ENCODE measurements at places on chromosomes 7 and 10. TPM values are rescaled to one million over a fixed set of nuclear protein-coding genes. Genes with fewer than 3 reads are reported as not detected.

AEBP1 gene
- polyA plus RNA-seq = 24.1 TPM

GRID2IP gene
- polyA plus RNA-seq = not detected

DNA sequence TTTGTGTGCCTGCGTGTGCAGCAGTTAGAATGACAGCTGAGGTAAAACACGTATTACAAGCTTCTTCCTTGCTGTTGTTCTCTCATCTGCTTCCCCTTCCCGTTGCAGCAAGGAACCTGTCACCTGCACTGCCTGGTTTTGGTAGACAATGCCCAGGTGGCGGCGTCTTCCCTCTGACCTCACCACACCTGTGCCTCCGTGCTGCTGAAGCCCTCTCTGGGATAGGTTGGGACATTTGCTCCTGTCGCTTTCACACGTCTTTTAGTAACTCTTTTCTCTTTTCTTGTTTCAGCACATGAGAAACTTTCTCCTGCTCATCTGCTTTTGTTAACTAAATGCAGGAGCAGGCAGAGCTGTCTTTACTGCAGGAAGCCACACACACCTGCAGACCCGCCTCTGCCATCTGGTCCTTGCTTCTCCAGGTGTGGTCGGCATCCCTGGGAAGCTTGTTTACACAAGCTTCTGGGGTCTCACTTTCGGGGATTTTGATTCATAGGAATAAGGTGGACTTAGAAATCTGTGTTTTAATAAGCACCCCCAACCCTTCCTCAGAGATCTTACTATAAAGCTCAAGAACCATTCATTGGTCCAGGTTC, 60.7 kb upstream of the EXOC6 start:
- no peak for DNase-seq

CCDC3 gene
- polyA plus RNA-seq = 0.36 TPM

IKZF1 gene
- polyA plus RNA-seq = not detected

- peak; percentile 54 for DNase-seq
Observed at GRCh38 chr10:21534604-21535493, 817 bp downstream of the MLLT10 start.

DNA sequence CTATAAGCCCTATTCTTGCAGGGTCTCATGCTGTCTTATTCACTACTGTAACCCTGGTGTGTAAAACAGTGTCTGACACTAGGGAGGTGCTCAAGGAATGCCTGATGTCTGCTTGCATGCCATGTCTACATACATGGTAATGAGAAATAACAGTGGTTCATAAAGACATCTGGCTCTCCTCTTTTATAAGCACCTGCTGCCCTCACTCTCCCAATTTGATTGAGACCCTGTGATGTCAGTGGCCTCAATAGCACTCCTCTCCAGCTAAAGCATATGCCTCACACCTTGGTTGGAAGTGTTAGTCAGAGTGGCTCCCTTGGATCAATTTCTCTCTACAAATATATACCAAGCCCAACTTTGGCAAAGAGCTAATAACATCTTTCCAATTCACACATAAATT, 30.6 kb downstream of the ANK3 start:
- DNase-seq = no peak

SYCE1 gene
- polyA plus RNA-seq = 0.41 TPM

DNA sequence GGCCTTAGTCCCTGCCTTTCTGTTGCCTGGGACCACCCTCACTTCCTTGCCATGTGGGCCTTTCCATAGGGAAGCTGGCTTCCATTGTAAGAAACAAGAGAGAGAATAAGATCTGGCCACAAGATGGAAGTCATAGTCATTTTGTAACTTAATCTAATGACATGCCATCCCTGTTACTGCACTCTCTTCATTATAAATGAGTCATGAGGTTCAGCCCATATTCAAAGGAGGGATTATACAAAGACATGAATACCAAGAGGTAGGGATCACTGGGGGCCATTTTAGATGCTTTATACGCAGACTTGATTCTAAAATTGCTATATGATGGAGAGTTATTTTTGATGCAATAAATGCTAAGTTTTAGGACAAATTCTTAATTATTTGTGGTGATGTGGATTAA, 75.2 kb upstream of the CELF2 start:
- DNase-seq = peak; percentile 23

DNA sequence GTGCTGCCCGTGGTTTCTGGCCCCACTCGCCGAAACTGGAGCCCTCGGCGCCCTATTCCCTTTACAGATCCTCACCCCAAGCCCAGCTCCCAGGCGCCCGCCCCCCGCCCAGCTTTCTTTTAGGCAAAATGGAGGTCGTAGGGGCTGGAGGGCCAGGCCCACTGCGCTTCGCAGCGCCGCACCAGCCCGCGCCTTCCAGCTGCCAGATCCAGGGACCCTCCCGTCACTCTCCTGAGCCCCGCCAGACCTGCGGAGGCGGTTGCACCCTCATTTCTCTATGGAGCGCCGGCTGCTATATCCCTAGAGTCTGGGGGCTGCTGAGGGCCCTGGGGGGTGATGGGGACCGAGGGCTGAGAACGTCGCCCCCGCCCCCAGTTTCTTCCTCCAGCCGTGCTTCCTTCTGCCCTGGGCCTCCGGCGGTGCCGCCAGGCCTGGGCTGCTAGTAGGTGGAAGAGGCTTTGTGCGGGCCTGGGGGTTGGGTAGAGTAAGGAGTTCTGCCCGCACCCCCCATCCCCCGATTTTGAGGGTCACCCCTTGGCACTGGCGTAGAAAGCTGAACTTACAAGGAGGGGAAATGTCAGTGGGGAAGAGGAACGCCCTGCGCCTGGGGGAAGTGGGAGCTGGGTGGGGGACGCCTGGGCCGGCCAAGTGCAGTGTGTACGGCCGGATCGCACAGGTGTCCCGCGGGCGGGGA, 1.0 kb downstream of the GNB2 start:
- DNase-seq = no peak

OR2A7 gene
- 0.45 TPM for polyA plus RNA-seq

OR13A1 gene
- polyA plus RNA-seq = not detected

DNA sequence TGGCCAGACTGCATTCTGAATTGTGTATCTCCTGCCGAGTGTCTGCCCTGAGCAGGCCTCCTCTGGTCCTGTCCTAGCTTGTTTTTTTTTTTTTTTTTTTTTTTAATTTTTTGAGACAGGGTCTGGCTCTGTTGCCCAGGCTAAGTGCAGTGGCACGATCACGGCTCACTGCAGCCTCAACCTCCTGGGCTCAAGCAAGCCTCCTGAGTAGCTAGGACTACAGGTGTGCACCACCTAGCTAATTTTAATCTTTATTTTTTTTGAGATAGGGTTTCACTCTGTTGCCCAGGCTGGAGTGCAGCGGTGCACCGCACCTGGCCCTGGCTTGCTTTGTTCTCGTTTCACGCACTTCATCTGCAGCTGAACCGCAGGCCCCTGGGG, 23.5 kb downstream of the COL26A1 start:
- DNase-seq = no peak

DNA sequence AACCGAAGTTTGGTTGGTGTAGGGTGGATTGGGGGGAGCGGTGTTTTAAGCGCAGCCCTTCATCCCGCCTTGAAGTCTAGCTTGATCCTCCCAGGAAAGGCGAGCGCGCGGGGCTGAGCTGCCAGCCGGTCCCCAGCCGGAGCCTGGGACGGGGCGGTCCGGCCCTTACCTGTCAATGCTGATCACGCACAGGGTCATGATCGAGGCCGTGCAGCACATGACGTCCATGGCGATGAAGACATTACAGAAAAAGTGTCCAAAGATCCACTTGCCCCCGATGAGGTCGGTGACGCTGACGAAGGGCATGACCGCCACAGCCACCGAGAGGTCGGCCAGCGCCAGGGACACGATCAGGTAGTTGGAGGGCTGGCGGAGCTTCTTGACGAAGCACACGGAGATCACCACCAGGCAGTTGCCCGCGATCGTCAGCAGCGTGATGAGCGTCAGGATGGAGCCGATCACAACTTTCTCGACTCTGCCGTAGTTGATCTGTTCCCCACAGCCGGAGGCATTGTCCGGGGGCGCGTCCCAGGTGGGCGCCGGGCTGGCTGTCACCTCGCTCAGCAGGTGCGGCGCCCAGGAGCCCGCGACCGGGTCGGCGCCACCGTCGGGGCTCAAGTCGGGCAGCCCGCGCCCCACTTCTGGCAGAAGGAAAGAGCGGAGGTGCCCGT, 740 bp downstream of the HTR7 start:
- peak; percentile 17 for DNase-seq

All from fibroblast of lung (primary cell).